ENCODE measurements at places on chromosomes 13 and 19.

GRCh38 chr19:38640368-38640767, 7.1 kb upstream of the ACTN4 start:
- no peak for DNase-seq

DNA sequence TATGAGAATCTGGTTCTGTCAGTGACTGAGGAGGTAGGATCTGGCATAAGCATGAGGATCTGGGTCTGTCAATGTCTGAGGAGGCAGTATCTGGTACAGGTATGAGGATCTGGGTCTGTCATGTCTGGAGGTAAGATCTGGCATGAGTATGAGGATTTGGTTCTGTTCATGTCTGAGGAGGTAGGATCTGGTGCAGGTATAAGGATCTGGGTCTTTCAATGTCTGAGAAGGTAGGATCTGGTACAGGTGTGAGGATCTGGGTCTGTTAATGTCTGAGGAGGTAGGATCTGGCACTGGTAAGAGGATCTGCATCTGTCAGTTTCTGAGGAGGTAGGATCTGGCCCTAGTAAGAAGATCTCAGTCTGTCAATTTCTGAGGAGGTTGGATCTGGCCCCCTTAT, 12.4 kb upstream of the PDCD2L start:
- DNase-seq = no peak

DNA sequence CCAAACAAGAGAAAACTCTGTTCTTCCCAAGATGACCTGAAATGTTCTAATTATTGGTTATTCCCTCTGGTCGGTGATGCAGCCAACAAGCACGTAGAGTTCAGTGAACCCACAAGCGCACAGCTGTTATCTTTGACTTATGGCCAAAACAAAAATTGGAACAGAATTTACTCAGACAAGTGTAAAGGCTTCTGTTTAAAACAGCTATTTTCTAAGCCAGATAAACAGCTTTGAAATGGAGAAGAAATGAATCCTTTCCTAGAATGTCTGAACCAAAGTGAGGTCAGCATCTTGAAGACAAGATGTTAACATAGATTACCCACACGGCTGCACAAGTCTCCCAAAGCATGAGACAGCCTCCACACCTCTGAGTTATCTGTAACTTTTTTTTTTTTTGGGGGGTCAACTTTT, 669.2 kb downstream of the DIAPH3 start:
- no peak for DNase-seq

DNA sequence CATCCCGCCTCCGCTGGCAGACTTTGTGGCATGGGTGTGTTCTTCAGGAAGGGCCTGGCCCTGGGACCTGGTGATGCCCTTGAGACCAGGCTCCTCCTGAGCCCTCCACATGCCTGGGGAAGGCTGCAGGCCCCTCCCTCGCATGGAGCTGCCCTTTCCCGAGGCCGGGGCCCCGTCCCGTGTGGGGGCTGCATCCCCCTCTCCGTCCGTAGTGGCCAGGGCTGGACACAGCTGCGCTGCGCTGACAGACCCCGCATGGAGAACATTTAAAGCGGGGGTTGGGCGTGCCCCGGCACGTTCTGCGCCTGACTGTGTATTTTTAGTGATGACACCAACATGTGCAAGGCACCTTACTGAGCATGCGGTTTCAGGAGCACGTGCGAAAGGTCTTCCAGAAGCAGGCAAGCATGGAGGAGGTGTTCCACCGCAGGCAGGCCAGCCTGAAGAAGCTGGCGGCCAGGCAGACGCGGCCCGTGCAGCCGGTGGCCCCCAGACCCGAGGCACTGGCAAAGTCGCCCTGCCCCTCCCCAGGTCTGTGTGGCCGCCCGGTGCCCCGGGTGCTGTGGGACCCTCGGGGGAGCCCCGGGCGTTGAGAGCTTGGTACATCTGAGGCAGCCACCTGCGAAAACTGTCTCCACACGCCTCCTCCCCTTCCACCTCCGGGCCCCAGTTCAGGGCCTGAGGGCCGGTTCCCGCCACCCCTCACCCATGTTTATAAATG, 28.8 kb upstream of the F7 start:
- DNase-seq = no peak

DNA sequence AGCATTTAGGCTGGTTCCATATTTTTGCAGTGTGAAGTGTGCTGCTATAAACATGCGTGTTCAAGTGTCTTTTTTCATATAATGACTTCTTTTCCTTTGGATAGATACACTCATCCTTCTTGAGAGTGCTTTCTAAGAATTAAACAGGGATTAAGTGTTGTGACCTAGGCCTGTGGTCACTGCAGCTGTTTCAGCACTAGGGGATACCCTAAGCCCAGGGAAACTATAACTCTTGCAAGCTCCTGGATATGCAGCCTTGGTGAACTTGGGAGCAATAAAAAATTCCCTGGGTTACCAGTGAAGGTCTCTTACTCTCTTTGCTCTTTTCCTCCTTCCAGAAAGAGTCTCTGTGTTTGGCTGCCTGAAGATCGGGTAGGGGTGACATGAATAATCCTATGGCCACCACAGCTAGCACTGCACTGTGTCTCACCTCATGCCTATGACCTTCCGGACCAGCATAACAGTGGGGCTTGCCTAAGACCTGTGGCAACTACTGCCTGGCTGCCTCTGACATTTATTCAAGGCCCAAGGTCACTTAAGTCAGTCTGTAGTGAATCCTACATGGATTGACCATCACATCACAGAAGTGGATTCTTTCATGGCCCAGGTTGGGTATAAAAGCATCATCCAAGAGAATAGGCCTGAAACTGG, 799.7 kb downstream of the DACH1 start:
- no peak for DNase-seq
